ENCODE measurements at places on chromosomes 2 and 18.

DNA sequence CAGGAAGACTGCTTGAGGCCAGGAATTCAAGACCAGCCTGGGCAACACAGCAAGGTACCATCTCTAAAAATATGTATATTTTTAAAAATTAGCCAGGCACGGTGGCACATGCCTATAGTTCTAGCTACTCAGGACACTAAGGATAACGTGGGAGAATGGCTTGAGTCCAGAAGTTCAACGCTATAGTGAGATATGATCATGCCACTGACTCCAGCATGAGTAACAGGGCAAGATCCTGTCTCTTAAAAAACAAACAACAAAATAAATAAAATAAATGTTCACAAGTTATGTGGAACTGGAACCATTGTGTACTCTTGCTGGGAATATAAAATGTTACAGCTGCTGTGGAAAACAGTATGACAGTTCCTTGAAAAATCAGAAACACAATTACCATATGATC is 47.2 kb downstream of the USP34 start:
- no peak for DNase-seq

DNA sequence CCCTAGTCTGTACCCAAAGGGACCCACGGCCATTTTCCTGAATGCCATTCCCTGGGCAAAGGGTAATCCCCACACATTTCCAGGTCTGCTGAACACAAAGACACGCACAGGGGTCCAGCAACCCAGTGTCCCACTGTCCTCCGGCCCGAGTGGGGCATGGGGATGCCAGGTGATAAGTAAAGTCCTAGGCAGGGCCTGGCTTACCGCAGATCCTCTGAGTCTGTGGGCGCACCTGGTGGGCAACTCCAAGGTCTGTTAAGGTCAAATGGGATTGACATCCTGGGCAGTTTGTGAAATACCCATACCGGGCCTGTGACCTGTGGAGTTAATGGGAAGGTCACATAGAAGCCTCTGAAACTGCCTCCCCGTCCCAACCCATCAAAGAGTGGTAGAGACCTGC is 116.1 kb downstream of the EIPR1 start:
- DNase-seq: no peak

DNA sequence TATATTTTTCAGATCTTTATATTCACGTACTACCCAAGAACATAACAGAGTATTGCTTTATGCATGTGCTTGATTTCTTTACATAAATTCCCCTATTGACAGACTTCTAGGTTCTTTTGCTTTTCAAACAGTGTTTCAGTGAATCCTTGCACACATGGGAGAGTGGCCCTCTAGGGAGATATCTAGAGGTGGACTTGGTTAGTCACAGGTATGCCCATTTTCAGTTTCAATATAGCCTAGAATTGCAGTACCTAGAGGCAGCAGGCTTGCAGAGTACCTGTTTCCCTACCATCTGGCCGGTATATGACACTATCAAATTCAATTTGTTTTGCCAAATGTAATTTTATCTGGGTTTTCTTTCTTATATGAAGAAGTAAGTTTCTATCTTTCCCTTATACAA is 36.8 kb downstream of the EML6 start:
- DNase-seq: no peak

DNA sequence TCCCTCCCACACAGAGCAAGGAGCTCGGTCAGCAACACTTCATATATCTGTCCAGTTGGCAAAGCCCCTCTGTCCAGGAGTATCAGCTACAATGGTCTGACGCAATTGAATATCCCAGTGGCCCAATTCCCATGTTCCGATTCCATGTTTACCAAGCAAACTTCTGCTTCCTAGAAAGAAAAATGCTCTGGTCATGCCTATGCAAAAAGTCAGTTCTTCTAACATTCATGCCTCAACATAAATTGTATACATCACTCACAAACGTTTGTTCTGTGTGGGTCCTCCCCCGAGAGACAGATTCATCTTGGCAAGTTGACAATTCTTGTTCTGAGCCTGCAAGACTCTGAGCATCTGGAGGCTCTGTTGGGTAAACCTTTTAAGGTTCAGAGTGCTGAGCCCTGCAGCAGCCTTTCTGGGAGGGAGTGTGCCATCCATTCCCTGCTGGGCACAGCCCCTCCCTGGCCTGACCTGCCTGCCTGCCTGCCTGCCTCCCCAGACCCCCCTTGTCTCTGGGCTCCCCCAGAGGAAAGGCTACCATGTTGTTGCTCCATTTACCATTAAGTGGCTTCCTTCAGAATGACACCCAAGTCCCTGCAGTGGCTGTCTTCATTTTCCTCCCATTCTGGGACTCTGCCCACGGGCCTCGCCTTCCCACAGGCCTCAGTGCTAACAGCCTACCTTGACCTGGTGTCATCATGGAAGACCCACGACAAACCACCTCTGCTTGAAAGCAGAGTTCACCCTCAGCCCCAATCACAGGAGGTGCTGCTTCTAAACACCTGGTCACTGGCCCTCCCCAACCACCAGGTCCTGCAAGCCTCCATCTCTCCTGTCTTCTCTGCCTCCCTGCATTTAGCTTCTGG is 37.6 kb upstream of the TAF1B start:
- DNase-seq: no peak

DNA sequence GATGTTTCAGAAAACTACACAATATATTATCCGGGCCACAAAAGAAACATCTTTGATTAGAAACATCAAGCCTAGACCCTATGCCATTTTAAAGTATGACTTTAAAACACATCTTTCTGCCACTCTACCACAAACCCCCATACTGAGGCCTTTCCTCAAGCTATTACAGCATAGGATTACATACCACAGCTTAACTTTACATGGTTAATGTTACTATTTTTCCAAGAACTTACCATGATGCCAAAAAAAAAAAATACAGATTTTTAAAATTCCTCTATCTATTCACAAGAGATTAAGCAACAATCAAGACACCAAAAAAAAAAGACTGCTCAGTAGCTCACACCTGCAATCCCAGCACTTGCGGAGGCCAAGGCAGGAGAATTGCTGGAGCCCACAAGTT is 9.0 kb downstream of the NCKAP1 start:
- DNase-seq: no peak

- DNase-seq: no peak
Observed at GRCh38 chr18:6118080-6118479, 222.8 kb upstream of the TMEM200C start.

GRCh38 chr18:58223717-58224424 is 179.8 kb downstream of the NEDD4L start:
- no peak for DNase-seq

GRCh38 chr2:12923907-12924610 is 207.3 kb downstream of the TRIB2 start:
- DNase-seq: no peak

DNA sequence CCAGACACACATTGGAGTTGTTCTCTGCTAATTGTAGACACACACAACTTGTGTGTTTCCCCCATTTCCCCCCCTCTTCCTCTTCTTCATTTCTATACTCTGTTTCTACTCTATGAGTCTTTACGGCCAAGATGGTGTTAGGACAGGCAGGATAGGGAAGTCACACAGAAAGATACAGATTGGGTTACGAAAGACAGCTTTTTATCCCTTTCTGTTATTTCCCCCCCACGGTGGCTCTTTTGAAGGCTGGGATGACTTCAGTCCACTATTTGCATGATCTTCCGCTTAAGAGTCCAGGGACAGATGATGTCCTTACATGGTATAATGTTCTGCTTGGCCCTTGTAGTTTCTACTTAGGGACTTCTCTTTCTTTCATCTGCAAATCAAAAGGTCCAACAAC is 1.6 kb upstream of the EMILIN2 start:
- no peak for DNase-seq

DNA sequence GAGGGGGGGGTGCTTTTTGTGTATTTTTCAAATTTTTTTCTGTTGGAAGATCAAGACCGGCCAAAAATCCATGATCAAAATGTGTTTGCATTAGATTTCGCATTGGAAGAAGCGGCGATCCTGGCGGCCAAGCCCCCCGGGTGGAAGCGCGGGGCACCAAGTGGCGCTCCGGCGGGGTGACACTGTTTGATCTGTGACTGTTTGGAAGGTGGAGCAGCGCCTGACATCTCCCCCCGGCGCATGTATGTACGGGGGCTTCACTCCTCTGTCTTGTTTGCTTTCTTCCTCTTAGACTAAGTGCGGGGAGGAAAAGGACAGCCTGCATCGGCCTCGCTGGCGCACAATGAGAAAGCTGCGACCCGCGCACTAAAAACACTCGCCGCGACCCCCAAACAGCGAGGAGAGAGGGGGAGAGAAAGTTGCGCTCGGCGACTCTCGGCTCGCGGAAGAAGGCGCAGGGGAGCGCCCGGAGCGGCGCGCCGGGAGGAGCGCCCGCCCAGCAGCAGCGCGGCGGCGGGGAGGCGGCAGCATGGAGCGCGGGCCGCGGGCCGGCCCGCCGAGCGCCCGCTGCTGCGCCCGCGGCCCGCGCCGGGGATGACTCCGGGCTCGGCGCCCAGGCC is 515 bp downstream of the TSHZ1 start:
- no peak for DNase-seq

GRCh38 chr18:55403421-55403949 is 184.5 kb downstream of the TCF4 start:
- no peak for DNase-seq

DNA sequence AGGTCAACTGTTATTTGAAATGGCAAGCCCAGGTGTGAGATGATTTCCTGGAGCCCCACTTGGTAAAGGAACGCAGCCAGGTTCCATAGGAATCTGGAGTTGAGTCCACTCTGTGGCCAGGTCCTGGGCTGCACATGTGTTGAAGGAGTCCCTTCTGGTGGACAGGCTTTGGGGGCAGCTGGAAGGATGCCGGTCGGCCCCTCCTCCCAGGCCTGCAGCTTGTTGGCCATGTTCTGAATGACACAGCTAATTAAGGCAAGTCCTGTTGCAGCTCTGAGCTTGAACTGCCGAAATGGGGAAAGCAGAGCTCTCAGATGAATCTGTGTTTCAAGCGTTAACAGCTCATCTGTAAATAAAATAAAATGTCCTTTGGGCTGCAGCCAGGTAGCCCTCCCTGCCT is 23.8 kb downstream of the EN1 start:
- DNase-seq: no peak

- no peak for DNase-seq
Observed at GRCh38 chr2:183543731-183544130, 419.5 kb downstream of the NUP35 start.

DNA sequence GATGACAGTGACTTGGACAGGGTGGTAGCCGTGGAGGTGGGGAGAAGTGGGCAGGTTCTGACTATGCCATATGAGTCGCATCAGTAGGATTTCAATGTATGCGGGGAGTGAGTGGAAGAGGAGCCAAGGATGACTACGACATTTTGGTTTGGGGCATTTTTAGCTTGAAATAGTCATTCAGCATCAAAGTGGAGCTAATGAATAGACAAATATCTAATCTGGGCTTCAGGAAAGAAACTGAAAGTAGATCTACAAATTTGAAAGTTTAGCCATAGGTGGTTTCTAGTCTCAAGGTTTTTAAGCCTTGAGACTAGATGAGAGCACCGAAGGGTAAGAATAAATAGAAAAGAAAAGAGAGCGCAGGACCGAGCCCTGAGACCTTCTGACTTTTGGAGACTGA is 58.3 kb downstream of the FEZ2 start:
- no peak for DNase-seq

GRCh38 chr18:43744960-43745745 is 467.9 kb upstream of the SYT4 start:
- no peak for DNase-seq

DNA sequence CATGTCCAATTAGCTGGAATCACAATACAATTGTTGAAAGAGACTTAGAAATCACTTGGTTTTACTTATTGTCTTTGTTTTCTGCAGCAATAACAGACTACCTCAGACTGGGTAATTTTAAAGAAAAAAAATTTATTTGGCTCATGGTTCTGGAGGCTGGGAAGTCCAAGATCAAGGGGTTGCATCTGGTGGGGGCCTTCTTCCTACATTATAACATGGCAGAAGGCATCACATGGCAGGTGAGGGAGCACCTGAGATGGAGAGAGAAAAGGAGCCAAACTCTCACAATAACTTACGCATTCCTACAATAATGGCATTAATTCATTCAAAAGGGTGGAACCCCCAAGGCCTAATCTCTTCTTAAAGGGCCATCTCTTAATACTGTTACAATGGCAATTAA is 37.5 kb upstream of the KLHL14 start:
- no peak for DNase-seq

- no peak for DNase-seq
Observed at GRCh38 chr2:67733517-67733916, 329.3 kb downstream of the C1D start.

Measured in NCI-H774 (cell line).